ENCODE measurements at places on chromosomes 1 and 21. TPM values are rescaled to one million over a fixed set of nuclear protein-coding genes. Genes with fewer than 3 reads are reported as not detected.

ARHGEF16 gene
- total RNA-seq: 0.35 TPM

CLCA1 gene
- not detected for total RNA-seq

ZBTB48 gene
- total RNA-seq: 14.0 TPM

TRIM67 gene
- not detected for total RNA-seq

HSPA6 gene
- total RNA-seq: 0.13 TPM

CELA2B gene
- total RNA-seq: not detected

CYP4Z1 gene
- total RNA-seq: not detected

Measured in pulmonary artery endothelial cell (primary cell).